Right renal cortex interstitium (tissue), 3 donors: ENCODE measurements at places on chromosomes 16 and 17. TPM values are rescaled to one million over a fixed set of nuclear protein-coding genes. Genes with fewer than 3 reads are reported as not detected.

The LPO gene
- 0.04 TPM for polyA plus RNA-seq

The OTOP3 gene
- not detected for polyA plus RNA-seq

The CD300LB gene
- 0.25 TPM for polyA plus RNA-seq

The SLC25A19 gene
- 7.4 TPM for polyA plus RNA-seq

The MT4 gene
- polyA plus RNA-seq: not detected

The IL34 gene
- 0.95 TPM for polyA plus RNA-seq

GRCh38 chr17:44176257-44176656 lies 5.8 kb downstream of the ASB16 start:
- no peak for DNase-seq

DNA sequence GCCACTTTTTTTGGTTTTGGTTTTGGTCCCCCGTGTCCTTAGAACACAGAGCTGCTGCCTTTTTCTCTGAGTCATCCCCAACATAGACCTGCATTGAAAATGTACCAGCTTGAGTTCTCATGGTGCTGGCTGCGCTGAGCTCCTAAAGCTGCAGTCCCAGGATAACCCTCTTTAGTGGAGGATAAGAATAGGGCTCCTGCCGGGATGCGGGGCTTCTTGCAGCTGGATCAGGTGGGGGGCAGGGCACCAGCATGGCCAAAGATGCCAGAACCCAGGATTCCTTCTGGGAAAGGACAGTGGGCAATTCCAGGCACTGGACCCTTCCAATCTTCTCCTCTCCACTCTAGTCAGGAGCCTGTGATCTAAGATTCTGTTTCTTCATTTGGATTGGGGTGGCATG lies 8.3 kb upstream of the CLUH start:
- no peak for DNase-seq

DNA sequence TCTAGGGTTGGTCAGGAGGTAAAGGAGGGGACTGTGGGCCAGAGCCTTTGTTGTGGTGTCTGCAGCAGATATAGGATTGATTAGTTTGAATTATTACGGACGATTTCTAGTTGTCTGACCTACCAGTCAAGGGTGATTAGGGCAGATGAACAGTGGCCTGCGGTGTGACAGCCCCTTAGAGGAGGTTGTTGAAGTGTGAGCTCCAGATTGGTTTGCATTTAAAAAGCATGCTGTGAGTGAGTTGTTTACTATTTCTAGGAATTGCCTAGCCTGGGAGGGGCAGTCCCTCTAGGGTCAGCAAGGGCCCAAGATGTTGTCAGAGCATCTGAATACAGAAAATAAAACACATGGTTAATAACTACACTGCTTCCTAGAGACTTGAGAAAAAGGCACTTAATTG lies 108.8 kb downstream of the ARHGAP44 start:
- DNase-seq: no peak

- no peak for DNase-seq
Measured at GRCh38 chr16:23279721-23280153, 22.4 kb upstream of the SCNN1B start.

DNA sequence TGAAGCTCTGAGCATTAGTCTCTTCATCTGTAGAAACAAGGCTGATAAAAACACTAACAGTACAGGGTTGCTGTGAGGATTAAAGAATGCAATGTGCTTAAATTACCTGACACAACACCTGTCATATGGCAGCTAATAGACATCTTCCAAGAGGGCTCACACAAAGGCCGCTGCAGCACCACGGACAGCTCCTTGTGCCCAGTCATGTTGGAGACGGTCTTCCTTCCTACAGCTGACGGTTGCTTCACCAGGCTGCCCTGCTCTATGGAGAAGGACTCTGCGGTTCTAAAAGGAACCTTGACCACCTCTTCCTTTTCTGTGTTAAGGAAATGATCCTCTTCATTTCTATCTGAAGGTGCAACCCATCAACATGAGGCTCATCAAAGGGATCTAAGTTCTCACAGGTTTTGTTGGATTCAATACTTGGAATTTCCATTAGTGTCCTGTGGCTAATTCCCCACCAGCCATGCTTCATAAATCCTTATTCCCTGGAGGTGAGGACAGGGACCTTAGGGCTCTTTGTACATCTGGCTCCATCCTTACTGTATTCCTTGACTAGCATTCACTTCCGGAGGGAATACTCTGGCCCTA lies 138.9 kb upstream of the CES5A start:
- DNase-seq: peak; percentile 65

DNA sequence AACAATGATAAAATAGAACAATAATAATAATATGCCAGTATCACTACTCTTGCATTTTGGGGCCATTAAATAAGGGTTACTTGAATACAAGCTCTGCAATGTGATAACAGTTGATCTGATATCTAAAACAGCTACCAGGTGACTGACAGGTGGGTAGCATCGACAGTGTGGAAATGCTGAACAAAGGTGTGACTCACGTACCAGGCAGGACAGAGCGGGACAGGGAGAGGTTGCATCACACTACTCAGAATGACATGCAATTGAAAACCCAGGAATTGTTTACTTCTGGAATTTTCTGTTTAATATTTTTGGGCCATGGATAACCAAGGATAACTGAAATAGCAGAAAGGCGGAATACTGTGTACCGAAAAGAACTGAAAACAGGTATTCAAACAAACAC lies 15.8 kb upstream of the ZNF19 start:
- no peak for DNase-seq

DNA sequence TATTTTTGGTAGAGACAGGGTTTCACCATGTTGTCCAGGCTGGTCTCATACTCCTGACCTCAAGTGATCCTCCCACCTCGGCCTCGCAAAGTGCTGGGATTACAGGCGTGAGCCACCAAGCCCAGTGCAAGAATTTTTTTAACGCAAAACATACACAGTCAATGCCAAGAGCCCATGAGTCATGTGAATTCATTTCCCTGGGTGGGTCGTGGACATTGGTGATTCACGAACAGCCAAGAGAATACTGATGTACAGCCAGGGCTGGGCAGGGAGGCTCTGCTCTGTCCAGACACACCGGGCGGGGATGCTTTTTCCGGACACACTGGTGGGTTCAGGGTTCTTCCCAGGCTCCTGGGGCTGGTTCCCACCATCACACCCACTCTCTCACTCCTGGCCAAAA lies 17.7 kb downstream of the SLC38A8 start:
- no peak for DNase-seq

DNA sequence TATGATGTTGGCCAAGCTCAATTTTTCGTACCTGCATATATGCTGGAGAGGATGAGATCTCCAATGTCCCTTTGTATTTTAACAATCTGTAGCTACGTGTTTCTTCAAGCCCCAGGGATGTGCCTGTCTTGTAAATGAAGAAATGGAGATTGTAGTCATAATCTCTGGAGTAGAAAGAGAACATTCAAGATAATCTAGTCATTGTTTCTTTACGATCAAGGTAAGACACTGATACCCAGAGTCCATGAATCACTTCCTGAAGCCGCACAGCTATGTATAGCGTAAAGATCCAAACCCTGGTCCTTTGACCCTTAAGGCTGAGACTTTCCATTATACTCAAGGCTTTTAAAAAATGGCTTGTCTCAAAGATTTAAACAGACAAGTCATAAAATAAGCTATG lies 205.5 kb downstream of the HS3ST3B1 start:
- DNase-seq: no peak

- DNase-seq: no peak
Measured at GRCh38 chr17:21772321-21772720, 80.0 kb downstream of the KCNJ18 start.

DNA sequence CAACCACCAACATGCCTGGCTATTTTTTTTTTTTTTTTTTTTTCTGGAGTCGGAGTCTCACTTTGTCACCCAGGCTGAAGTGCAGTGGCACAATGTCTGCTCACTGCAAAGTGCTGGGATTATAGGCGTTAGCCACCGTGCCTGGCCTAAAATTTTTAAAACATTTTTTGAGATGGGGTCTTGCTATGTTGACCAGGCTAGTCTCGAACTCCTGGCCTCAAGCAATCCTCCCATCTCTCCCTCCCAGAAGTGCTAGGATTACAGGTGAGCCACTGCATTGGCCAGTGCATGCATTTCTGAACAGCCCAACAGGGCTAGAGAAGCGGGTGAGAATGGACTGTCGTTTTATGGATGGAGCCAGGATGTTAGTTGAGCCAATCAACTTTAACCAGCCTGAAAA lies 72.4 kb downstream of the ERCC4 start:
- DNase-seq: no peak

DNA sequence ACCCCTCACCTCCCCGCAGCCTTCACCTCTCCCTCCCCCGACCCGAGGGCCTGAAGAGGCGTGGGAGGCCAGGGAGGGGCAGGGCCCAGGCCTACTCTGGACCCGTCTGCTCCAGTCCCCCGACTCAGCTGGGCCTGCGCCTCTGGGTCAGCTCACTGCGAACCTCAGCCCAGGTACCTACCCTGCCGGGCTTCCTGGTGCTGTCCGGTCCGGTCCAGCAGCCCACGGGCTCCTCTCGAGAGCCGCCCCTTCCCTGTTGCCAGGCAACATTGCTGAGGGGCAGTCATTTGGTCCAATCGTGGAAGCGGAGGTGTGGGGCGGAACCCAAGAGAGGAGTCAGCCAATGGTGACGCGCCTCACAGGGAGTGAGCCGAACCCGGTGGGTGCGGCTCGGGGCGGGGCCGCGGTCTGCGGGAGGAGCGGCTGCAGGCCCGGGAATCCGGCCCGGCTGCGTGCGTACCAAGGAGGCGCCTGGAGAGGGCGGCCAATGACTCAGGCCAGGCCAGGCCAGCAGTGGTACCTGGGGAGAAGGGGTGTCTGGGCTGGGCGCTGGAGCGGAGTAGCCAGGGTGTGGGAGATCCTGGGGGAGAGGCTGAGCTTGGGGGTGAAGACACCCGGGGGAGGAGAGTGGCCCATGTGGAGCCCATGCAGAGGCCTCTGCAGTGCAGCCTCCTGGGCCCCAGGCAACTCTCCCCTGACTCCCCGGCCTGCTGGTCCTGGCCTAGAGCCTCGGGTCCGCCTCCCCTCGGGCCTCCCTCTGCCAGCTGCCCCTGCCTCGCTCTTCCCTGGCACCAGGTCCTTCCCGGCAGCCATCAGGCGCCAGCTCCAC lies at the start of gene MEAK7:
MEAK7 (minus strand) TSS at position 240 of the 829 bp plus-strand sequence. CDS start 6,573 bp downstream, outside the sequence.
- DNase-seq: peak; percentile 89

DNA sequence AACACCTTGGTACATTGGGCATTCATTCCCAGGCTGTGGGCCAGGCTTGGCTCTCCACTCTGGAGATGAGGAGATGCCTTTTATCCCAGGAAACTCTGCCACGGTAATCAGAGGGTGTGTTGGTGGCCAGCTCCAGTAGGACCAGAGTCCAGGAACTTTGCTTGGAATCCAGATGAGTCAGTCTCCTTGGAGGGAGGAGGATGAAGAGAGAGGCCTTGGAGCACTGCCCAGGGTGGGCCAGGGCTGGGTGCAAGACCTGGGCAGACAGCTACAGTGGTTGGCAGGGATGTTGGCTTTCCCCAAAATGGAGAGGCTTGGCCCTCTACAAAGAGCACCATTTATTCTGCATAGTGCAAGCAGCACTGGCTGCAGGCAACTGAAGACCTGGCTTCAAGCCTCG lies 209.0 kb downstream of the RGS9 start:
- DNase-seq: no peak

DNA sequence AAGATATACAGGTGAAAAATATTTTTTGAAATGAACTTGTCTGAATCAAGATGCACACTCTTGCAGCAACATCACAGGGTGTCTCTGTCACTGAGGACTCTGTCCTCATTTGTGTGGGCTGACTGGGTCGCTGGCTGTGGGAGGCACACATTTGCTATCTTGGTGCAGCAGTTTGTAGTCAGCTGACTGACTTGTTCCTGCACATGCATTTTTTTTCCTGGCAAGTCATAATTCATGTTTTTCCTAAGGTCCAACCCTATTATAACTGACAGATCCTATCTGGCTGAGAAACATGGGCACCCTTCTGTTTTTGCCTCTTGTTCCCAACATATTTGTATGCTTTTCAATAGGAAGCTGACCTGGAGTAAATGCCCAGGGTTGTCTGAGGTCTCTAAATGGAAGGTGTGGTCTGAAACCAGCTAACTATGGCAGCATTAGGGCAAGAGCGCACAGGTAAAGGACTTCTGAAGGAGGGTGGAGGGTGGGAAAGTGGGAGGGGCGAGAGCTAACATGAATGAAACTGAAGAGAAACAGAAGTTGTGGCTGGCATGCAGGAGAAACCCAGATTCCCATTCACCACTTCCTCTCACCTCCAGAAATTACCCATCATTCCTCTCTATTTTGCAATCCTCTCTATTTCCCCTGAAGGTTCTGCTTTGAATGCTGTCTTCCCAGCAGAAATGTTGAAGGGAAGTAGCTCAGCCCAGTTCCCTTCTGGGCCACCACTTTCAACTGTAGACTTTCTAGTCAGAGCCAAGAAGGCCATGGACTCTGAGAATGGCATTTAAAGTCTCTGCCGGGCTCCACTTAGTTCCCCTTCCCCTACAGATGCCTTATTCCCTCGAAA lies 166.1 kb downstream of the PRKCA start:
- DNase-seq: no peak

DNA sequence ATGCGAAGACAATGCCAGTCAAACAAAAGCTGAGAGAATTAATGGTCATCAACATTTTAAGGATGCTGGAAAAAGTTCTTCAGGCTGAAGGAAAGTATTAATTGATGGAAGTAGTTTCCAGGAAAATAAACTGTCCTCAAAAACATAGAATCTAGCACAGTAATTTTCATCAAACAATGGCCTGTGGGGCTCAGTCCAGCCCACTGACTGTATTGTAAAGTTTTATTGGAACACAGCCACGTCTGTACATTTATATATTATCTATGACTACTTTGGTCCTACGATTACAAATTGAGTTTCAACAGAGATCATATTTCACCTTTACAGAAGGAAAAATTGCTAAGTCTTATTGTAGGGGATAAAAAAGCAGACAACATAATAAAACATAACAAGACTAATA lies 484.5 kb downstream of the KCNJ2 start:
- DNase-seq: no peak
